ENCODE measurements at places on chromosomes 6 and 20. TPM values are rescaled to one million over a fixed set of nuclear protein-coding genes. Genes with fewer than 3 reads are reported as not detected.

DNA sequence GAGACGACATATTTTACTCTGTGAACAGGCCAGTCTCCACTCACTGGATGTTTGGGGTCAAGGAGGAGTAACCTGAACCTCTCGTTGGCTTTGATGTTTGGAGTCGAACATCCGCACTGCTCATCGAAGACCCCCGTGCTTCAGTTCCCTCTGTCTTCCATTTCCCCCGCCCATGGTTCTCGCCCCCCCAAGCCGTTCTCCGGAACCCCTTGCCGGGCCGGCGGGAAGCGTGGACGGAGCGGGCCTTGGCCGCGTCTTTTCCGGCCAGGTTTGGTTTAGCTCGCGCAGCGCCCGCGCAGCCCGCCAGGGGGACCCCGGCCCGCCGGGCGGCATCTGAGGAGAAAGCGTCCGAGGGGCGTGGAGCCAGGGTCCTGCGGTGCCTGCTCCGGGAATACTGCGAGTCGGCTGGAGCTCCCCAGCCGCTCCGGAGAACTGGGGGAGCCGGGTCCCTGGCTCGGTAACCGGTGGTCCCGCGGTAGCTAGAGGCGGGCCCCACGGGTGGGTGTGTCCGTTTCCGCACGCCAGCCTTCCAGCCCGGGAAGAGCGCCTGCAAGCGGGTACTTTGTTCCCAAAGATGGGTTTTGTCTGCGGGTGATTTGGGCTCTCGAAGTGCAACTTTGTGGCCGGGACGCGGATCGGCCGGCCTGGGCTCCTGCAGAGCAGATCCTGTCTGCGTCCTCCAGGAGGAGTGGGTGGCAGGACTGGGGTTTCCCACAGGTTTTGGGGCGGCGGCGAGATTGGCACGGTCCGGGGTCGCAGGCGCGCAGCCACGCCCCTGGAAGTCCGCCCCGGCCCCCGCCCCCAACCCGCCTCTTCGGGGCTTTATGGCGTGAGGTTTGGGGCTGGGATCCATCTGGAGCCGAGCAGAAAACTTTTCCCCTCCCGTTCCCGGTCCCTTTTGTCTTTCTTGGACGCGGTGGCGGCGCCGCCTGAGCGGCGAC is at the start of gene TMEM200A:
Gene TMEM200A (plus strand): TSS at position 852 of the 941 bp plus-strand sequence. CDS start 74,406 bp downstream, outside the sequence.
- H3K27me3 ChIP-seq: no peaks in the 10 kb centered on the region
- no peaks in the 10 kb centered on the region for H3K36me3 ChIP-seq
- peak within 1 kb of the TSS; percentile 60 for H3K4me3 ChIP-seq

GRCh38 chr20:13220904-13221297 is at the start of gene ISM1:
Gene ISM1 (plus strand): TSS chr20:13221274. CDS start chr20:13221777, 503 bp downstream.
- H3K36me3 ChIP-seq: no peaks in the 10 kb centered on the region
- H3K27me3 ChIP-seq: no peaks in the 10 kb centered on the region
- H3K4me1 ChIP-seq: no peaks in the 10 kb centered on the region
- H3K27ac ChIP-seq: no peak within 1 kb of the TSS

DNA sequence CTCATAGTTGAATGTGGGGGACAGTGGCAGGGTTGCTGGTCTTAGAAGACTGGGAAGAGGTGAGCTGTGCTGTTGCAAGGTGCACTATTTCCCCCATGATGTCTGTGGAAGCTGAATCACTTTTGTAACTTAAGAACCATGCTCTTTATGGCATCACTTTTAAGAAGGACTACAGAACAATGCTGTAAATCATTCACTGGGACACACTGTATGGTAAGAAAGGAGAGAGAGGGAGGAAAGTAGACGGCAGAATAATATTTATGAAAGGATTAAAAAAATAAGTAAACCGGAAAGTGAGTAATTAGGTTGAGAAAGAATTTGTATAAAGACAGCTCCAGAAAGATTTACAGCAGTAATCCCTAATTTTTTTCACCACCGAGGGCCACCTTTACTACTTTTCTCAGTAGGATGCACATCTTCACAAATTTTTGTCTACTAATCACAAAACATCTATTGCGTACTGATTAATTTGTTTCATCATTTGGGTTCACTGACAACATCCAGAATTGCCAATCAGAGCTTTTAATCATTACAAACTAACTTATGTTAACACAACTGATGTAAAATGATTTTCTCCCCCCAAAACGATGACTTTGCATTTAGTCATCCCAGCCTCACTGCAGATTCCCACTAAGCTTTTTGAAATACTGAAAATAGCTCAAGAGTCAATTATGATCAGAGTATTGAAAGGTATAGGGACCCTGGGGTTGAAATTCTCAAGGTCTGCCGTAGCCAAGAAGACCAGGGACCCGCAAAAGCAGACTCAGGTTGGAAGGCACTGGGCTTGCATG is 560.7 kb upstream of the NOX3 start:
- no peak for DNase-seq
- no peaks in the 10 kb centered on the region for H3K36me3 ChIP-seq
- H3K4me1 ChIP-seq: no peaks in the 10 kb centered on the region
- H3K27ac ChIP-seq: no peak overlapping the region
- H3K27me3 ChIP-seq: no peaks in the 10 kb centered on the region

DNA sequence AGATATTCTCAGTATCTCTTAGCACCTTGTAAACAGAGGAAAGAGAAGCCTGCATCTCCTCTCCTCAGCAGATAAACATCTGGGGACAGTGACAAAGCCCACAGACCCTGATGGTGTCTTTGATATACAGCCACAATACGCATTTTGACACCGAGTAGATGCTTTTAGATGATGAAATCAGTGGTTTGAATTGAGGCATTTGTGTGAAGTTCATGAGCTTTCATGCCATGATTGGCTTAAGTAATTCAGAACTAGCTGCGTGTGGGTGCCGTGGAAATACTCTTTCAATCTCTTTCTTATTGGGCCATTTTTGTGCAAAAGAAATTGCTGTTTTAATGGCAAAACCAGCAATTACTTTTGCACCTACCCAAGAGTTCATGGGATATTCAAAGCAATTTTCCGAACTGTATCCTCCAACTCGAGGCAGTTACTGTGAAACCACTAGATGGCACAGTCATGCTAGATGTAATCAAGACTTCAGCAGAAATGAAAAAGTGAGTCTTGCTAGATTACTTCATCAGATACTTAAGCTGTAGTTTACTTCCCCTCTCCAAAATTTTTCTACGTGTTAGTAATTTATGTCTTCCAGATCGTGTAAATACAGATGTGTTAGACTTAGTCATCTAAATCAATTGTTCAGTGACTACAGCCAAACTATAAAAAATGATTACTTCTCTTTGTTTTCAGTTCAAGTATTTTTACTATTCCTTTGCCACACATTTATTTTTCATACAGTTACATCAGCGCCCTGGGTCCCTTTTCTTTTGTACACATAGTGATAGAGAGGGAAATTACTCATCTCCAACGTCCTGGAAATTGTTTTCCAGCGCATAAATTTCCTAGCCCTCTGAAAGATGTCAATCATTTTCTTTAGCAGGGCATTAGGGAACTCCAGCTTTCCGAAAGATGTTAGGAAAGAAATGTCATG is 49.4 kb downstream of the IYD start:
- H3K27me3 ChIP-seq: no peaks in the 10 kb centered on the region
- peak overlapping the region; percentile 51 for H3K27ac ChIP-seq
- peak overlapping the region; percentile 30 for H3K4me3 ChIP-seq
- DNase-seq: peak; percentile 29
- H3K4me1 ChIP-seq: peaks cover 8% of the 10 kb centered on the region

GRCh38 chr6:22952097-22952496 is 382.7 kb downstream of the HDGFL1 start:
- no peaks in the 10 kb centered on the region for H3K27me3 ChIP-seq
- H3K4me3 ChIP-seq: no peak overlapping the region
- no peak for DNase-seq
- no peak overlapping the region for H3K27ac ChIP-seq
- no peaks in the 10 kb centered on the region for H3K4me1 ChIP-seq
- H3K36me3 ChIP-seq: no peaks in the 10 kb centered on the region

The HCRTR2 gene
- not detected for total RNA-seq

The TSBP1 gene
- not detected for total RNA-seq

The LY6G6C gene
- total RNA-seq: not detected

All from pancreas (tissue), 10 donors.